ENCODE measurements at places on chromosomes 7 and 10.
A peak's percentile ranks its signal among the peaks of the same experiment; 100 is the strongest.

GRCh38 chr10:78891741-78892140, 177.0 kb upstream of the ZMIZ1 start:
- DNase-seq, result no peak

DNA sequence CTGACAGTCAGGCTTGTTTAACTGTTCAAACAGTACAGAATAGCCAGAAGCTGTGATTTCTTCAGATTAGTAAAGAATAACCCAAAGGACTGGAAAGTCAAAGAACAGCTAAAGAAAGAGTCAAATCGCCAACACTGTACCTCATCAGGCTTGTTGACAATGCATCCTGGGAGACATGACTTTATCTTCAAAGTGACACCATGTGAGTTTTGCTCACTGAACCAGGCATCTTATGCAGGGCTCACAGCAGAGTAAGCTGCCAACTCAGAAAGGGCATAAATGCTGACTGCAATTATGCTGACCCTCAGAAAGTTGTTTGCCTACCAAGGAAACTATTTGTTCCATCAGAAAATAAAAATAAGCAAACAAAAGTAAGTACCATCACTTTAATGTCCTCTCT, 96.4 kb downstream of the MAGI2 start:
- DNase-seq, result no peak

- DNase-seq, result no peak
These were observed 139.2 kb upstream of the ZMIZ1 start for GRCh38 chr10:78929541-78929940.

DNA sequence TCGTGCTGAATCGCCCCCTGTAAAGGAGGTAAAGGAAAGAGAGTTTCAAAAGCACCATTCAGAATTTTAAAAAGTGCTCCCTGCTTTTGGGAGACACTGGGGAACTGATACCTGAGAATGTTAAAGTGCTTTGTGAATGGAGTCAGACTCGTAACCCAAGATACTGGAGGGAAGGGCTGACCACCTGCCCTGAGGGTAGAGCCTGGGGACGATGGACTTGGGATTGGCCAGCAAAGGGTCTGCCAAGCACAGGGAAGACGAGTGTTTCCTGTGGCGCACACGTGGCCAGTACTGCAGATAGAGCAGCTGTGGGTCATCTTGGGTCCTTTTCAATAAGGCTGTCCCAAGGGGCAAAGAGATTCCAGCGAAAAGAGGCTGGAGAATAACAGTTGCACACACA, 1284.1 kb upstream of the AUTS2 start:
- DNase-seq, result no peak

DNA sequence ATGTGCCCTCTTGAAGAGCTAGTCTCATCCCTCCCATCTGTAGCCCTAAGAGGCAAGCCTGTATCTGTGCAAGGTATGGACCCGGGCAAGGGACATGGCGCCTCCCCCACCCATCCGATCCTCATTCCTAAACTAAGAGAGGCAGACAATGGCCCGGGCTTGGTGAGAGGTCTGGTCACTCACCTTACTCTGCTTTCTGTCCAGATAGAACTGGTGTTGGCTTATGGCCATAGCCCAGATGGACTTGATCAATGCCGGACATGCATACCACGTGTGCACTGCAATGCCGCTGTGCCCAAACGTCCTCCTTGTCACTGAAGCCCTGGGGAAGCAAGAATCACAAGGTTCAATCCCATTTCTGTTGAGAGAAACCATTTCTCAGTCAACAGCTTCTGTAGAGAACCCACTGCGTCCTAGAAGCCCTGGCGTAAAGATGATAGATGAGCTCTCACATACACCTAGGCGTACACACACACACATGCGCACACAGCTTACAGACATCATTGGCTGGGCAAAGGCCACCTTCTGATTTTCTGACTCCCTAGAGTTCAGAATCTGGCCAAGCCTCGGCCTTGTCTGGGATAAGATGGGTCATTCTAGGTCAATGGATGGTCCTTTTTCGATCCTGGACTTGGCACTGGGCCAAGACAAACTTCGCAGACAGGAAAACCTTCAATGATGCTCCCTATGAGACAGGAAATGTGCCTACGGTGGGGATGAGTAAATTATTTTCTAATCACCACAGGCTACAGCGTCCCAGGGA, 114.6 kb downstream of the PRPF18 start:
- no peak for DNase-seq

DNA sequence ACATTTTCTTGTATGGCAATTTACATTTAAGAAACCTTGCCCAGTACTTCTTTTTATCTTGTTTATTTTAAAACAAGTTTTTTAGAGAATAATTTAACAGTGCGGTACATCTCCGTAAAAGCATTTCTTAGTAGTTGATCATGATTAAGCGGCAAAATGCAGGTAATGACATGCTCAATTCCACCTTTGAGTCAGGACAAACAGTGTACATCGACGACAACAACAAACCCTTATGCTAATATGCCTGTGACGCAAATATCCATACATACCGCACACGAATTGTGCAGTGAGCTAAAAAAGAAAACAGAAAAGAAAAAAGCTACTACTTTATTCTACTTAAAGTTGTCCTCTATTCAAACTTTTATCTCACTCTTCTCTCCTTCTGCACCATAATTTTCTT, 1.9 kb downstream of the MAGI2 start:
- no peak for DNase-seq

DNA sequence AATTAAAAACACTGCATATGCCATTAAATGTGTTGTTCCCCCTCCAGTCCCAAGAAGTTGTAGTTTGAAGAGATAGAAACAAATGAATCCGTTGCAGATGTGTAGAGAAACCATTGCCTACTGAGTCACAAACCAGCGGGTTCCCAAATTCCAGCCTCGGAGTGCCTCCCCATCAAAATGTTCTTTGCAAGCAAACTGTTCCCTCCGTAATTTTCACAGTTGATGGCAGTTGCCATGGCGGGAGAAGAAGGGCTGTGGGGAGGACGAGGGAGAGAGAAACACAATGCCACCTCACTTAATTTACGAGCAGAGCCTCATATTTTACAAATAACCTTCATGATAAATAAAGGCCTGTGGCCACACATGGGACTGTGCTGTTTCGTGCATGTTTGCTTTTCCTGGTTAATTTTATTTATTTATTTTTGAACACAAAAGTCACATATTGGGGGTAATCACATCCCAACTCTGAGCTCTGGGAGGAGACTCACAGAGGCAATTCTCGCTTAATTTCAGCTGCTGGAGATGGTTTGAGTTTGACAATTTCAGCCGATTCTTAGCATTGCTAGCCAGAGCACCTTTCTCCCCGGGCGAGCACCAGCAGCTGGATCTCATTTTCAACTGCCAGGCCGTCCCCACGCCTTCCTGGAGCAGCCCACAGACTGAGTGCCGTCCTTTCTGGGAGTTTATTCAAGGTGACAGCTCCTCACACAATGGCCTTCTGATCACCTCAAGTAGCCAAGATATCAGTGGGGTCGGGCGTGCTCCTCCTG, 1084.2 kb downstream of the KCNMA1 start:
- DNase-seq, result no peak

DNA sequence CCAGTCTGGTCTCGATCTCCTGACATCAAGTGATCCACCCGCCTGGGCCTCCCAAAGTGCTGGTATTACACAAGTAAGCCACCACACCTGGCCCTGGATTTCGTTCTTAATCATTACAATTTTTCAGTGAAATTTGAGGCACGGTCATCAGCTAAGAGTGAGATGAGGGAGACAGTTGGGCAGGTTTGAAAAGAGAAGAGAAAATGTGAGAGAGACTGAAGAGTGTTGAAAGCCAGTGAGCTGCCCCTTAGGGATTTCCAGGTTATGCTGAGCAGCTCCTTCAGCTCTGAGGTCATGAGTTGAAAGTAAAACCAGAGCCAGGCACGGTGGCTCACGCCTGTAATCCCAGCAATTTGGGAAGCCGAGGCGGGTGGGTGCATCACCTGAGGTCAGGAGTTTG, 5.9 kb upstream of the UPF2 start:
- no peak for DNase-seq

DNA sequence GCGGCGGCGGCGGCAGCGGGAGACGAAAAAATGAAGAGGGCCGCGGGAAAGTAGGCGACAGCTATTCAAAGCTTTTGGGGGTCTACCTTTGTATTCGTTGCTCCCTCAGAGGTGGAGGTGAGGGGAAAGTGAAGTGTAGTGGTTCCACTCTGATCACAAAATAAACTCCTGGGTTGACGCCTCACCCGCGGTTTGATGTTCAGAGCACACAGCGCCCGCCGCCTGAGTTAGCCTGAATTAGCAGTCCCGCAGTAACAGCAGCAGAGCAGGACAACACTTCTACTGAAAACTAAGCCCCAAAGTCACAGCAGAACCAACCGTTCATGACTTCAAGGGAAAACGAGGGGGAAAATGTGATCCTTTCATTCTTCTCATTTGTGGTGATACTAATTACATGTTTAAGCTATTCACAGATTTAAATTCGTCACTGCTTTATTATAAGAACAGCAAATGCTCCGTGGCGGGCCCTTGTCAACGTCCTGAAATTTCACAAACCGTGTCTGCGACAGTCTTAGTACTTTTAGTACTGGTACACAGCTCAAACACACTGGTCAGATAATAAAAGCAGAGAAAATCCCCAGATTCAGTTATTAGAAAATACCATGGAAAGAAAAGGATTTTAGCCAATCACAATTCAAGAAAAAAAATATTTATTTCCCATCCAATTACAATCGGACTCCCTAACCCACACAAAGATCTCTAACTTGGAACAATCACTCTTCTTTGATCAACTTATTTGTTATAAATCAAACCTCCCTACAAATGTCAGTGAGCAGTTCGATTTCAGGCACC, 563 bp upstream of the JMJD1C start:
- DNase-seq, result peak; percentile 29

DNA sequence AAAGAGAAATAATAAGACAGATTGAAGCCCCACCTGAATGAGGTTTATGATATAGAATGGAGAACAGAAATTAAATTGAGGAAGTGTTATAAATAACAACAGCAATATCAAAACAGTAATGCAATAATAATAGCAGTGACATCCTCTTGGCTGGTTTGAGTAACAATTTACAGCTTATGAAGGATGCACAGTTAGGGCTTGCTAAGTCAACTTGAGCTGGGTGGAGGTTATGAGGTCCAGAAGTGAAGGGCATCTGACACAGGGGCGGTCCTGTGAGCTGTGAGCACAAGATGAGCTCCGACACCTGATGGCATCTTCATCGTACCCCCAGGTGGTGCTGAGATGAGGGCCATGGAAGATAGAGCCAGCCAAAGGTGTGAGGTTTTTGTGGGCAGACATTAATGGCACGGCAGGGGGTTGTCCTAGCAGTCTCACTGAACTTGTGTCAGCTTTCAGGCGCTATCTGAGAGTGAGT, 30.5 kb downstream of the ARHGAP22 start:
- no peak for DNase-seq

DNA sequence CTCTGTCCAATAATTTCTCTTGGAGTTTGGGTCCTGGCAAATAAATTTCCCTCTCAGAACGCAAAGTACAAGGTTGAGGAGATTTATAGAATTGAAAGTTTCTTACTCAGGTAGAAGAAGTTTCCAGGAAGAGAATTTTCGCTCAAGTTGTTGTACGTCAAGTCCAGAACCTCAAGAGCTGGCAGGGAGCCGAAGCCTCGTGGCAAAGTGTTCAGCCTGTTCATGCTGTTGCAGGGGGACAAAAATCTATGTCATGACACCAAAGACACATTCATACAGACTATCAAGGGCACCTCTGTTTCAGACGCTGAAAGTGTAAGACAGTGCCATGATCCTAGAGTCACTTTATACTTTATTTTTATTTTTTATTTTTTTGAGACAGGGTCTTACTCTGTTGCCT, 62.5 kb downstream of the RSU1 start:
- no peak for DNase-seq

DNA sequence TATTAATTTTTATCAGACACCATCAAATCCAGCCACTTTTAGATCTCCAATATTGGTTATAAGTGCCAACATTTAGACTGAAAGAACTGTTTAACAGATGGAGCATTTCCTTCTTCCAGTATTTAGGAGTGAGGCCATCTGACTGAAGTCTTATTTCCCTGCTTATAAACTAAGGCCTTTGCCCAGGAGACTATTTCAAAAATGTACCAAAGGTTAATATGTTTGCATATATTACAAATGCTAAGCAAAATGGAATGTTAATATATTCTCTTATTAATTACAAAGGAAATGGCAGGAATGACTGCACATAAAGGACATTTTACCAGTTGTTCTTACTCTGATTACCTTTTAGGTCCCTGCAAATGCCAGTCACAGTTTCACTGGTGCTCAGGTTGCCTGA, 238.9 kb upstream of the PLXNA4 start:
- DNase-seq, result no peak

DNA sequence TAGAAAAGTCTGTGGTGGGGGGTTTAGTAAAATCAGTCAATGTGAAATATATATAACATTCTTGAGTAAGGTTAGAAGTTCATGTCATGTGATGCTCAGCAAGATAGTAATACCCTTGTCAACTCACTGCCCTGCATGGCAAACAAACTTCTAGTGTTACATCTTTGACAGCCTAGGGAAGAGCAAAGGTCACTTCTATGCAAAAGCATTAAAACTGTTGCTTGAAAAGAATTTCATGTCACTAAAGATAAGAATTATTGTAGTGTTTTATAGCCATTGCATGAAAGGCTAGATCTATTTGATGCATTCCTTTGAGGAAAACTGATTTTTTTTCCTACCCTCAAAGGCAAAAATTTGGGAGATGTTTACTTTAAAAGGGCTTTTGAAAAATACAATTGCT, 176.0 kb downstream of the SKAP2 start:
- DNase-seq, result no peak

DNA sequence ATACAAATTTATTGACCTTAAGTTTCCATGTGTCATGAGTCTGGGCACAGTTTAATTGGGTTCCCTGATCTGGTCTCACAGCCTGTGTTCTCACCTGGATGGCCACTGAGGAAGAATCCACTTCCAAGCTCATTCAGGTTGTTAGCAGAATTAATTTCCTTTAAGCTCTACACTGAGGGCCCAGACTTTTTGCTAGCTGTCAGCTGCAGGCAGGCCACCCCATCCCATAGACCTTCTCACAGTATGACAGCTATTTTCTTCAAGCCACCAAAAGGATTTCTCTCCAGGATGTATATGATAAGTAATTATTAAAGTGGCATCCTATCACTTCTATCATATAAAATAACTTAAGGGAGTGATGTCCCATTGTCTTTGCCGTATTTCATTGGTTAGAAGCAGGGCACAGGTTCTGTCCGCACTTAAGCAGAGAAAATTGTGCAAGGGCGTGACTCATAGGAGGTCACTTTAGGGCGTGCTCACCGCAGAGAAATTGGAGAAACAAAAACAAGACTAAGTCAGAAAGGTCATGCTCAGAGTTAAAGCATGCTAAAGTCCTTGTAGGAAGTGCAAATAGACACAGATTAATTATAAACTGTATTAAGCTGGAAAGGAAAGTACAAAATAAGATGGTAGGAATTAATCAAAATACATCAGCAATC, 109.9 kb downstream of the AHR start:
- DNase-seq, result peak; percentile 73

GRCh38 chr7:151304856-151305255, 36.8 kb upstream of the NUB1 start:
- no peak for DNase-seq

DNA sequence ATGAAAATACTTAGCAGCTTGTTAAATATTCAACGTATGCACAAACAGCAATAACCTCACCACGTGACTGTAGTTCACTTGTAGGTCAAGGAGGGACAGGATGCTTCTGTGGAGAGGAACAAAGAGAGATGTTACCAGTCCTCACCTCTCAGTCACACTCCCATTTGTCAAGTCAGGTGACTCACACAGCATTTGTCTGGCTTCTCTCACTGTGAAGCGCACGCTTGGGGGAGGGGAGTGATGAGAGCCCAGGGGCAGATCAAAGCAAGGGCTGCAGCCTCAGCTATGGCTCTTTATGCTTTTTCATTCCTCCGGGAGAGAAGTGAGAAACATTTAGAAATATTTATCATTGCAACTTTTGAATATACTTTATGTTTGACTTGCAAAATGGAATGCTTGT, 2.9 kb upstream of the RBM20 start:
- no peak for DNase-seq

Measured in astrocyte of the cerebellum (primary cell).